ENCODE measurements at places on chromosomes 3 and 15.
A peak's percentile ranks its signal among the peaks of the same experiment; 100 is the strongest.

- peak; percentile 93 for DNase-seq
Measured at GRCh38 chr15:100596792-100597191, 5.2 kb downstream of the LINS1 start.

- no peak for DNase-seq
Measured at GRCh38 chr3:24843955-24844354, 349.3 kb upstream of the THRB start.

- no peak for DNase-seq
Measured at GRCh38 chr3:74812756-74813155, 198.3 kb upstream of the CNTN3 start.

DNA sequence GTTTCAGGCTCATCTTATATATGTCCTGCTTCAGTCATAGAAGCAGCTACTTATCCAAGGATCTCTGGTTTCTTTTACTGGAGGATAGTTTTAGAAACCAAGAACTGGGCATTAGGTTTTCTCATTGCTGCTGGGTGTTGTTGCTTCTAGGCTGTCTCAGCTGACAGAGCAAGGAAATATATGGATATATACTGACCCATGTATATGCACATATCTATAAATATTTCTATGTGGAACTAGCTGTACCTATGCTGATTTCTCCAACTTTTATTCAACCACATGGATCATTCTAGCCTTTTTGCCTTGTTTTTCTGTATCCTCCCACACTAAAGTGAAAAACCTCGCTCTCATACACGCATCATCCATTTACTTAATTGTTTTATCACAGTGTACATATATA, 64.2 kb downstream of the TP63 start:
- DNase-seq: no peak

- DNase-seq: no peak
Measured at GRCh38 chr3:24357635-24358034, 137.0 kb downstream of the THRB start.

DNA sequence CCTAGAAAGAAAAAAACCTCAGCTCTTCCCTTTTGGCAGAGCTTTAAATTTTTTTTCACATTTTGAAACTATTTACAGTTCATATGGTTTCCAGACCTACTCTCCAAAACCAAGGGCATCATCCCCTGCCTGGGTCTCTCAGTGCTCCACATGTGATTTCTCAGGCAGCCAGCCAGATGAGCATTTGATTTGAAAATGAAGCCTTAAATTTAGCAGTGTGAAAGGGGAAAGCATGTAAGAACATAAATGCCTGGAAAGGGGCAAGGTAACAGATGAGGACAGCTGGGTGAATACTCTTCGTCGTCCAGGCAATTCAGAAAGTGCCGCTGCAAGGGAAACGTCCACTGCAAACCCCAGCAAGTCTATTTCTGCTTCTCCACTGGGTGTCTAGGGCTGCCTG, 94.8 kb downstream of the ATP8B4 start:
- no peak for DNase-seq

GRCh38 chr3:193795062-193795690, 202.2 kb downstream of the OPA1 start:
- no peak for DNase-seq

GRCh38 chr15:96187341-96188305, 142.9 kb upstream of the NR2F2 start:
- no peak for DNase-seq

DNA sequence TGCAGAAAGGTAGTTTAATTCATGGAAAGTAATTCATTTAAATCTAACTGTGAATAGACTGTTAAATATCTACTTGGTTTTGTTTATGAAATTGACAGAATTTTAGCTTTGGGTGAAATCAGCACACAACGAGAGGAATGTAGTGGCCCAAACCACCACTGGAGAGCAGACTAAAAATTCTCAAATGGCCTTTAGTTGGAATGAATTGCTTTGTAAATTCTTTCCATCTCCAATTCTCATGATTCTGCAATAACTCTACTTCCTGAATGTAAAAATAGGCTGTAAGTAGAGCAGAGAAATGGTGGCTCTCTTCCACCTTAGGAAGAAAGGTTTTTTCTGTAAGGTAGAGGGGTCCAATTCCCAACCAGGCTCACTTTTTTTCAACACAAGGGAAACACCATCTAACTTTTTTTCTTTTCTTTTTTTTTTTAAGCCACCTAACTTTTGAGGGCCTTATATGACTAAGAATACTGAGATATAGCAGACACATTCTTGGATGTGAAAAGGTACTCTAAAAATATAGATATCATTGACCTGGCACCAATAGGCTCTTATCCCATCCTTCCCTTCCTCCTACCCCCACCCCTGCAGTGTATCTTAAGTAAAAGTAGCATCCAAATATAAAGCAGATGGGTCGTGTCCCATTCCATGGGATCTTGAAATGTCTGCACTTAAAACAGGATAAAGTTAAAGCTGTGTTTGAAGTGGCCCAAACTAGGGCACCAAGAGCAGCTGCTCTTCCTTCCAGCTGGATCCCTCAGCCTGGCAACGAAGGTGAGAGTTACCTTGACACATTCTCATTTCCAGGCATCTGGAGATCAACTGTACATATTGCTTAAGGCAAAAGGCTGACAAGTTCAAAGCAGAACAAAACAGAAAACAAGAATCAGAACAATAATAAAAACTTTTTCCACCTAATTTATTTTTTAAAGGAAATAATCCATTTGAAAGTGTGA, 194.1 kb downstream of the TPRG1 start:
- no peak for DNase-seq

GRCh38 chr3:157499342-157499963, 3.8 kb downstream of the VEPH1 start:
- no peak for DNase-seq

All from central memory CD4-positive, alpha-beta T cell (primary cell).